ENCODE measurements at places on chromosomes 7 and 10.

DNA sequence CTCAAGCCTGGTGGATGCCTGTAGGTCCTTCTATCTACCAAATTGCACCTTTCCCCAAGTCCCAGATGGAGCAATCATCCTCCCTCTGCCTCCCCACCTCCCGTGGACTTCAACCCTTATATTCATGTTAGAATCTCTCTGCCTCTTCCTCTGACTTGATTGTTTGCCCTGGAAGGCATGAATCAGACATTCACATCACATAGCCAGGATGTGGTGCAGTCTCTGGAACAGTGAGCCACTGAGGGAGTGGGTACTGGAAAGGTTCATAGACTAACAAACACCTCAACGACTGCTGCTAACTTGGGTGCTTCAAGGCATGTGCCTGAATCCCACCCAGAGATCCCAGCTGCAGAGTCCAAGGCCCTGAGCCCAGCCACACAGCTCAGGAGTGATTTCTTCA is 494.0 kb downstream of the TNS3 start:
- no peak for DNase-seq

- peak; percentile 46 for DNase-seq
Observed at GRCh38 chr10:75508814-75509306, 77.4 kb downstream of the LRMDA start.

DNA sequence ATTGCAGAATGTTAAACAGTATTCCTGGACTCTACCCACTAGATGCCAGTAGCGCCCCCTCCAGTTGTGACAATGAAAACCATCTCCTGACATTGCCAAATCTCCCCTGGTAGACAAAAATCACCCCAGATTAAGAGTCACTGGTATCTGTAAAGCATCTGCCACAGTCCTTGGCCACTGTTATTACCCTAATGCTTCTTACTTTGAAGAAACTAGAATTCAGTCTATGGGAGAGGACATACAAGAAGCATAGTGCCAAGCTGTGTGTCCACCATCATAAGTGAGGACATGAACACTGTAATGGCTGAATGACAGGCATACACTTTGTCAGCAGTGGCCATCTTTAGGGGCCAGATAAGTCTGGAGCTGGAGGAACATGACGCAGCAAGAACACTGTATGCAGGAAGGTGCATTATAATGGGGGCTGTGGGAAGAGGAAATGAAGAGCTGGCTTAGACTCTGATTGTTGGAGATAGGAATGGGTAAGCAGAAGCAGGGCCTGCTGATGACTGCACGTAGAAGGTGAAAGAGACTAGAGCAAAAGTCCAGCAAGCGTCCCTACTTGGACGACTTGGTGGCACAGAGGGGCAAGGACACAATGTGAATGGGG is 32.5 kb downstream of the CBX3 start:
- no peak for DNase-seq

GRCh38 chr7:100799037-100799896 is 28.1 kb downstream of the EPHB4 start:
- peak; percentile 65 for DNase-seq

- DNase-seq: no peak
Observed at GRCh38 chr10:73774637-73775036, 7.2 kb upstream of the CHCHD1 start.

DNA sequence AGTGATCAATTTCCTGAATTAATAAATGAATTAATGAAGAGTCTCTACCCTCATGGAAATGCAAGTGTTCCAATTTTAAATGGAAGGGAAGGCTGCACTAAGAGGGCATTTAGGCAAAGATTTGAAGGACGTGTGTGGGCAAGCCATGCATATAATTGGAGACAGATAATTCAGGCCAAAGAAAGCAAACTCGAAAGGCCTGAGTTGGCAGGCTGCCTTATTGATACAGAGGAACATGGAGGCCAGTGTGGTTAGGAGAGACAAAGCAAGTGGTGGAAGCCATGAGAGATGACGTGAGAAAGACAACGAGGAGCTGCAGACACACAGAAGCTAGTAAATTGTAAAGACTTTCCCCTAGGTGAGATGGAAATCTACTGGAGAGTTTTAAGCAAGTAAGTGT is 15.4 kb upstream of the PCLO start:
- no peak for DNase-seq

DNA sequence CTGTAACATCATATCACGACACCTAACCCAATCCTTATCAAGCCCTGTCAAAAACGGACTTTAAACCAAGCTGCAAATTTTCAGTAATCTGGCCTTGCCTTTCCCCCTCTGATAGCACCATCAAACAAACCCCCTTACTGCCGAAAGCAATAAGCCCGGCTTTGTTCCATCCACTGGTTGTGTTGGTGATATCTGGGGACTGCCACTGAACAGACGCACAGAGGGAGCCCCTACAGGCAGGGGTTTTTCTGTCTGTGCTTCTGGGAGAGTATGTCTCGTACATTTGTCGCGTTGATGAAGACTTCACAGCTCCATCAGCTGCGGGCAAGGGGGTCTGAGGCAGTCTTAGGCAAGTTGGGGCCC is 550 bp upstream of the PLAU start:
- DNase-seq: peak; percentile 50

DNA sequence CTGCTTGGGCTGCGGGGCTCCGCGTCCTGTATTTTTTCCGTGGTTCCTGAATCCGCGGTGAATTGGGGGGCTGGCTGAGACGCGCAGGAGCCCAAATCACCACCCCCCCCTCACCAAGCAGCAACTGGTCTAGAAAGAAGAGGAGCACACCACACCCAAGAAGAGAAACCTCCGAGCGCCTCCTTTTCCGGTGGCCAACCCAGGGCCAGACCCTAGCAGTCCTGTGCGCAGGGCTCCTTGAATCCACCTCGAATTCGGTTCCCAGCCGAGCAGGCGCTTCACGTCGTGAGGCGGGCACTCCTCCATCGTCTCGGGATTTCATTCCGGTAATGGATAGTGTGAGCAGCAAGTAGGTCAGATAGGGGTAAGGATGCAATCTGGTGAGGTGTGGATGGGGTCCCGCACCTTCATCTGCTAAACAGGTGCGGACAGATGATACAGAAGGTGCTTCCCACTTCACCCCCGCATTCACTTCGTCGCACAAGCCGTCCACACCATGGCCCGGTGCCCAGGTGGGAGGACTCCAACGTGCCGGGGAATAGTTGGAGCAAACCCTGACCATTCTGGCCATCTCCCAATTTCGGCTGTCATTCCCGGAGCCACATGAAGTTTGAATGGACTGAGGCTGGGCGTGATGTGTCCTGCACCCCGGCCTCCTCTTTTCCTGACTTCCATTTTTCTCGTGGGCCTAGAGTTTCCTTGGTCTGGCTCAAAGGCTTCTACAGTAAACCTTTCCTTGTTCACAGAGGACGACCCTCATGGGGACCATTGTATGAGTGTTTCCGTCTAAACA is 19.8 kb upstream of the ZNF273 start:
- no peak for DNase-seq

DNA sequence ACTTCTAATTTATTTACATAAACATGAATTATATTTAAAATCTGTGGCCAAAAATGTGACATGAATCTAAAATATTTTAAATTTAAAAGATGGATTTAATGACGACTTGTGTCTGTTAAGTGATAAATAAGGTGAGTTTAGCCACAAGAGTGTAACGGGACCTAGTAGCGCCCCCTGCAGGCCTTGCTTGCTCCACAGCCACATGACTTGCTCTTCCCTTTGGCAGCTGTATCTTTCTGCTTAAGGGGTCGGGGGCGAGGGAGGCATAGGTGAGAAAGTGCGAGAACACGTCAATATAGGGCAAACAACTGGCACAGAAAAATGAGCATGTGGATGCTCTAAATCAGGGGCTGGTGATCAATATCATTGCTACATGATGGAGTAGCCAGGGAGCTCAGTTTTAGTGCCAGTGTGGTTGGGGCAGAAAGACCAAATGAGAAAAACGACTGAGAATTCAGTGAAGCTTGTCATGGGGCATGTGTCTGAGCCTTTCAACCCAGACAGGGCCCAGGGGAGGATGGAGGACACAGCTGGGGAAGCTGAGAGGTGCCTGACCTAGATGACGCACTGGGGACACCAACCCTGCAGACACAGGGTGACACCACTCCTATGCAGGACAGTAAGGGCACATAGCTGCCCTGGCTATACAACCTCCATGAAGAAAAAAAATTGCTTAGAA is 49.8 kb downstream of the PAXIP1 start:
- peak; percentile 37 for DNase-seq

GRCh38 chr10:63585041-63585440 is 63.8 kb downstream of the REEP3 start:
- no peak for DNase-seq

GRCh38 chr10:21831986-21832820 is 171.3 kb downstream of the DNAJC1 start:
- no peak for DNase-seq

GRCh38 chr10:68155615-68156210 is 46.4 kb downstream of the MYPN start:
- DNase-seq: no peak

DNA sequence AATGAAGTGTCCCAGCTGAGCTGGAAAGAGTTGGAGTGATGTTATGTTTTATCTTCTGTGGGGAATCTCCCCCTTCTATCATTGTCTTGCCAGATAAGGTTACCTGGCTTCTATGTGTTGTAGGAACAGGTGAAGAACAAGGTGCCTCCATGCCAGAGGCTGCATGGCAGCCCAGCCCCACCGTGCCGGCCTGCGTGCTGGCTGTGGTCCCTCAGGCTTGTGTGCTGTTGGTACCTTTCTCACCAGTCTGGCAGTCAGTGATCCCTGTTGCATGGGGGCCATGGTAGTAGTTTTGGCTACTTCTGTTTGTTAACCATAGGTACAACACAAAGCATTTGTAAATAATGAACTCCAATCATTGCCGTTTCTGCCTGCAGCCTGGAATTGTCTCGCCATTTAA is 37.9 kb downstream of the CCM2 start:
- DNase-seq: no peak

DNA sequence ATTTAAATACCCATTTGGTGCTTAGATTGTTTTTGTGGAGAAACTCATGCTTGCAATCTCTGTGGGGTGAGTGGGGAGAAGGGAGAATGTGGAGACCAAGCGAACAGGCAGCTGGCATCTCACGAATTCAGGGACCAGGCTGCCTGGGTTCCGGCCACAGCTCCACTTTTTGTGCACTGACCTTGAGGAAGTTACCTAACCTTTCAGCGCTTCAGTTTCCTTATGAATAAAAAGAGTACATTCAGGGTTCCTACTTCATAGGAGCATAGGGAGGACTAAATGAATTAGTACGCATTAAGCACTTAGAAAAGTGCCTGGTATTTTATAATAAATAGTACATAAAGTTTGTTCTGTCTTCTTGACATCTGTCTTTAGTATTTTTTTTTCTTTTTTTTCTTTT is 72.5 kb downstream of the PRTFDC1 start:
- no peak for DNase-seq

- DNase-seq: no peak
Observed at GRCh38 chr10:14296065-14296709, 34.5 kb downstream of the FRMD4A start.

- no peak for DNase-seq
Observed at GRCh38 chr10:42802876-42803275, 20.3 kb downstream of the BMS1 start.
